ENCODE measurements at places on chromosomes 1 and 21. TPM values are rescaled to one million over a fixed set of nuclear protein-coding genes. Genes with fewer than 3 reads are reported as not detected.

DNA sequence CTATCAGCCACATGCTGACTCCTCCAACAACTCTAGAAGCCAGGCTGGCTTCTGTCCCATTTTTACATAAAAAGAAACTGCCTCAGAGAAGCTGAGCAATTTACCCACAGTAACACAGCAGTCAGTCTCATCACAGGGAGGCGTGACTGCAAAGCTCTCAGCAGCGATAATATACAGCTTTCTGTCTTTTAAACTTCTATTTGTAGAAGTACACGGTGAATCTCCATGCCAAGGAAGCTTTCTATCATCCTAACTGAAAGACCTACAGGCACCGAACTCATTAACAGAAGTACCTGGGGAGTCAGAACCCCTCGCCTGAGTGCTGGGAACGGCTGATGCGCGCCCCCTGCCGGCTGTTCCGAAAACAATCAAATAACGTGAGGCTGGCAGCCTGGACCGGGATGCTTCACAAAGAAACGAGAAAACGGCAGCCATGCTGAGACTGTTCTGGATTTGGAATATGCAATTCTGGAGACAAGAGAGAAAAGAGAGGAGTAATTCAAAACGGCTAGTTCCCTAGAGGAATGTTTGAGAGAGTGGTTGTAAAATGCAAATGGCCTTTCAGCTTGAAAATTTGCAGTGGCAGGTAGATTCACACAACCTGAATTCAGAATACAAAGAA lies 43.5 kb upstream of the RAB4A start:
- H3K4me1 ChIP-seq: peaks cover 2% of the 10 kb centered on the region
- no peak overlapping the region for H3K4me3 ChIP-seq
- H3K27me3 ChIP-seq: no peaks in the 10 kb centered on the region
- peak; percentile 85 for DNase-seq
- H3K36me3 ChIP-seq: no peaks in the 10 kb centered on the region

DNA sequence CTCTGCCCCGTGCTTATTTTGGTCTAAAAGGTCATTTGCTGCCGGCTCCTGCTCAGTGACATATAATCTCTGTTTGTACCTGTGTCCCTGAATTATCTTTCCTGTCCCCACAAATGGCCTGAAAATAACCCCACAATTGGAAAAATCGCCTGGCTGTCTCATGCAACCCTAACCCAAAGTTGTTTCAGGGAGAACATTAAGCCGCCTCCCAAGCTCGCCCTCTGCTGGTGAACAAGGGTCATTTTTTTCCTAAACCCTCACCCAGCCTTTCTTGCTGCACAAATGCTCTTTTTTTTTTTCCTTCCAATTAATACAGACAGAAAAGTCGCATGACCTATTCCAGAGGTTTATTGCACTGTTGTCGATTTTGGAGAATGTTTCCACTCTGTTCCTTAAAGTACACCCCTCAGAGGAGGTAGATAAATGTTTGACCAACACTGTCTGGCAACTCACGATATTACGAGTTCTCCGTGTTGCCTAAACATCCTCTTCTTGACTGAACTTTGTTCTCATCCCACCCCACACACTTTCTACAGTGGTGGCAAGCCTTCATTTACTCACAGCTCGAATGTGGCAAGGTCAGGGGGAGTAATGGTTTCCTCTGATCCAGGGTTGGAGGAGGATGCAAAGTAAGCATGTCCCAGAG lies 148.7 kb downstream of the ZZZ3 start:
- peak; percentile 72 for DNase-seq
- H3K27me3 ChIP-seq: no peaks in the 10 kb centered on the region
- H3K4me3 ChIP-seq: no peak overlapping the region
- H3K36me3 ChIP-seq: no peaks in the 10 kb centered on the region

- H3K27me3 ChIP-seq: no peaks in the 10 kb centered on the region
- peak; percentile 17 for DNase-seq
- H3K27ac ChIP-seq: no peak overlapping the region
- no peak overlapping the region for H3K4me3 ChIP-seq
- H3K36me3 ChIP-seq: no peaks in the 10 kb centered on the region
Observed at GRCh38 chr1:206048582-206048981, 4.4 kb upstream of the RHEX start.

- H3K4me3 ChIP-seq: no peak overlapping the region
- H3K27me3 ChIP-seq: peaks cover 2% of the 10 kb centered on the region
- no peak overlapping the region for H3K27ac ChIP-seq
Observed at GRCh38 chr21:36535618-36536241, 55.8 kb upstream of the CLDN14 start.

- peak; percentile 19 for DNase-seq
- no peaks in the 10 kb centered on the region for H3K27me3 ChIP-seq
- peaks cover 3% of the 10 kb centered on the region for H3K36me3 ChIP-seq
- peak overlapping the region; percentile 89 for H3K4me3 ChIP-seq
- H3K27ac ChIP-seq: peak overlapping the region; percentile 58
- H3K4me1 ChIP-seq: peaks cover 7% of the 10 kb centered on the region
Observed at GRCh38 chr1:38872401-38873026, 634 bp downstream of the MYCBP start.

- peaks cover 3% of the 10 kb centered on the region for H3K4me1 ChIP-seq
- no peak overlapping the region for H3K4me3 ChIP-seq
- no peak for DNase-seq
- no peak overlapping the region for H3K27ac ChIP-seq
- peaks cover 1% of the 10 kb centered on the region for H3K36me3 ChIP-seq
Observed at GRCh38 chr1:218341325-218341724, 3.8 kb upstream of the TGFB2 start.

DNA sequence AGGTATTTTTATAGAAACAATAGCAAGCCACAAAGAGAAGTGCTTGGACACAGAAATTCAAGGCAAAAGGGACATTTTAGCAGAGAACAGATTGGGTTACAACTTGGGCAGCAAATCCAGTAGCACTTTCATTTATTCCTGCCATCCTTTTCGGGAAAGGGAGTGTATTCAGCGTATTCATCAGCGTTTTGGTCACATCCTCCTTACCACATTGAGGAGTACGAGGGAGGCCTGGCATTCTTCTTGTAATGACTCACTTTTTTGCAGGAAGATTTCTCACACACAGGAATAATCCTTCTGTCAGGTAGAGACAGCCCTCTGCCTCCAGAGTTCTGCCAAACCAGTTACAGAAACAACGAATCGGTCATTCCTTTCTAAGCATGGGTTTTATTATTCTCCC lies 18.1 kb upstream of the FAM78B start:
- no peak for DNase-seq
- H3K36me3 ChIP-seq: no peaks in the 10 kb centered on the region
- no peak overlapping the region for H3K4me3 ChIP-seq
- no peaks in the 10 kb centered on the region for H3K27me3 ChIP-seq
- H3K27ac ChIP-seq: no peak overlapping the region
- H3K4me1 ChIP-seq: no peaks in the 10 kb centered on the region

DNA sequence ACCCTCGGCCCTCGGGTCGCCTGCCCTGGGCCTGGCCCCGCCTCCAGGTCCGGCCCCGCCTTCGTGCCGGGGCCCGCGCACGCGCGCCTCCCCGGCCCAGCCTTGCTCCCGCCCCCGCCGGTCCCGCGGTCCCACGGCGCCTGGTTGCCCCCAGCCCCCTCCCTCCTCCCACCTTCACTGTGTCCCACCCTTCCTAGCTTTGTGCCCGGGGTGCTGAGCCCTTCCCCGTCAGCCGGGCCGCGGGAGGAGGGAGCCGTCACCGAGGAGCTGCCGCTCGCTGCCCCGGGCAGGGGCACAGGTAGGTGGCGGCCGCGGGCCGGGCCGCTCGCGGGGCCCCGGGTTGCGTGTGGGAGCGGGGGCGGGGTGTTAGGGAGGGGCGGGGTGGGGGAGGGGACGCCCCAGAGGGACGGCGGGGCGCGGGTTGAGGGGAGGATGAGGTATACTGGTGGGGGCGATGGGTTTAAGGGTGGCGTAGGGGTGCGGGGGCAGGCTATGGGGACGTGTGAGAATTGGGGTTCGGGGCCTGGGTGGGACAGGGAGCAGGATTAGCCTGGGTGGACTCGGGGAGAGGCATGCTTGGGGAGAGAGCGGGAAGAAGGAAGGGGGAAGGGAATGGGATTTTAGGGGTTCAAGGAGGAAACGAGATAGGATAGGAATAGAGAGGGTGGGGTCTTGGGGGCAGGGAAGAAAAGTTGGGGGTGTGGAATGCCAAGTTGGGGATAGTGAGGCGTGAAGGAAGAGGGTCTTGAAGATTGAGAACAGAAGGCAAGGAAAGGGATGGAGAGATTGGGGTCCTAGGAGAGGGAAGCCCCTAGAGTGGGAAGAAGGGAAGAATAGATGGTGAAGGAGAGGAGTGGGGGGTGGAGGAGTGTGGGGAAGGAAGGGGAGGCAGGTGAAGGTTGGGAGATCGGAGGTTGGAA lies at the start of gene LRRC42:
Gene LRRC42 (plus strand): TSS at position 99 of the 920 bp plus-strand sequence. CDS start 5,650 bp downstream, outside the sequence.
- H3K27me3 ChIP-seq: no peaks in the 10 kb centered on the region
- H3K36me3 ChIP-seq: no peaks in the 10 kb centered on the region
- H3K4me3 ChIP-seq: peak within 1 kb of the TSS; percentile 86

GRCh38 chr21:42763581-42764442 lies 110.4 kb downstream of the PDE9A start:
- peaks cover 7% of the 10 kb centered on the region for H3K36me3 ChIP-seq
- no peaks in the 10 kb centered on the region for H3K4me1 ChIP-seq
- DNase-seq: no peak
- no peak overlapping the region for H3K27ac ChIP-seq

GRCh38 chr1:2848006-2848670 lies 46.6 kb upstream of the TTC34 start:
- H3K4me3 ChIP-seq: no peak overlapping the region
- H3K27me3 ChIP-seq: peaks cover 20% of the 10 kb centered on the region
- H3K27ac ChIP-seq: no peak overlapping the region
- no peak for DNase-seq
- H3K4me1 ChIP-seq: no peaks in the 10 kb centered on the region

DNA sequence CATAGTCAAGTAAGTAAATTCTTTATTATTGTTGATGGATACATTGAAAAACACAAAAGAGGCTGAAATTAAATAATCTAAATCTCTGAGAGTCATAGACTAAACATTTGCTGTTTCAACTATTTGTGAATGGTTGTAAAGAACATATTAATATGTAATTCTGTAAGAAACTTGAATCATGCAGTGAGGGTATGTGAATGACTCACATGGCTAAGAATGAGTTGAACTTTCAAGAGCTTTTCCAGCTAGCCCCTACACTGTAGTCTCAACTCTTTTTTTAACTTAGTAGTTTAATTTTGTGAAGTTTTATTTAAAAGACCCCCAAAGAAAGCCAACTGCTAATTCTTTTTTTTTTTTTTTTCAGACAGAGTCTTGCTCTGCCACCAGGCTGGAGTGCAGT lies 588.1 kb downstream of the DPYD start:
- no peaks in the 10 kb centered on the region for H3K36me3 ChIP-seq
- H3K27me3 ChIP-seq: no peaks in the 10 kb centered on the region
- no peak for DNase-seq
- H3K4me1 ChIP-seq: no peaks in the 10 kb centered on the region
- H3K4me3 ChIP-seq: no peak overlapping the region
- H3K27ac ChIP-seq: no peak overlapping the region

DNA sequence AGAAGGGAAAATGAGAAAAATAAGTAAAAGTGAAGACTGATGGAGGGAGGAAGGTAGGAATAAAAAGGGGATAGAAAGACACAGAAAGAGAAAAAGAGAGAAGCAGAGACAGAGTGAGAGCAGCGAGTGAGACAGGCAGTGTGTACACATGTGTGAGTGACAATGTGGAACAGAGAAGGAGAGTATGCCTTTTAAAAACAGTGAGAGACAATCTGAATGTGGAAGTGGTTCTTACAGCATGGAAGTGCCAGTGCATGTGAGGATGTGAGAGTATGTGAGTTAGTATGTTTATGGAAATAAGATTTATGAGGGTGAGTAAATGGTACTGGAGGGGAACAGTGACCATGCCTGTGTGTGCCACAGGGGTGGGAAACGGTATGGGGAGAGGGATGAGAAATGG lies 1.2 kb downstream of the NEGR1 start:
- H3K4me1 ChIP-seq: no peaks in the 10 kb centered on the region
- H3K27me3 ChIP-seq: peaks cover 33% of the 10 kb centered on the region
- H3K36me3 ChIP-seq: no peaks in the 10 kb centered on the region
- no peak overlapping the region for H3K27ac ChIP-seq
- H3K4me3 ChIP-seq: no peak overlapping the region
- no peak for DNase-seq

GRCh38 chr21:20459838-20460237 lies 538.4 kb upstream of the NCAM2 start:
- no peaks in the 10 kb centered on the region for H3K4me1 ChIP-seq
- H3K4me3 ChIP-seq: no peak overlapping the region
- H3K27ac ChIP-seq: no peak overlapping the region
- DNase-seq: no peak
- no peaks in the 10 kb centered on the region for H3K27me3 ChIP-seq
- H3K36me3 ChIP-seq: no peaks in the 10 kb centered on the region

- no peaks in the 10 kb centered on the region for H3K4me1 ChIP-seq
- no peak overlapping the region for H3K4me3 ChIP-seq
- H3K27ac ChIP-seq: no peak overlapping the region
- H3K27me3 ChIP-seq: no peaks in the 10 kb centered on the region
Observed at GRCh38 chr1:38834221-38834782, 25.3 kb downstream of the RRAGC start.

DNA sequence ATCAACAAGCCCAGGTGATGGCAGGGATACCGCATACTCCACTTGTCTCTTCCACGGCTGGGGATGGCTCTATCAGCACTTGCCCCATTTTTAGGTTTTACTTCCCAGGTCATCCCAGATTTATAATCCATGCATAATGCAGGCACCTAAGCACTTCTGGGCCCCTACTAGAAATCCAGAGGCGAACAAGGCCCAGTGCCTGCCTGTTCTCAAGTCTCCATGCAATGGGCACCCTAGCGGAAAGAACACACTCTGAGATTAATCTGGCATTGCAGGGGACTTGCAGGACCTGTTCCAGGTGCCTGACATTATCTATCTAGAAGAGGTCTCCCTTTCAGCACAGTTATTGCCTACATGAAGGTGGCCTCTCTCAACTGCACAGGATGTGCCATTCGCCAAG lies 39.8 kb downstream of the HIVEP3 start:
- no peak overlapping the region for H3K4me3 ChIP-seq
- no peak for DNase-seq
- H3K27ac ChIP-seq: no peak overlapping the region
- no peaks in the 10 kb centered on the region for H3K27me3 ChIP-seq
- peaks cover 29% of the 10 kb centered on the region for H3K4me1 ChIP-seq

Gene SLC45A1
- total RNA-seq: 1.6 TPM

Gene TMEM69
- total RNA-seq: 17.4 TPM

Gene LRRC71
- 4.9 TPM for total RNA-seq

Gene TM2D1
- 32.6 TPM for total RNA-seq

Gene C2CD2
- total RNA-seq: 17.4 TPM

Gene PADI2
- 2.1 TPM for total RNA-seq

Gene IRF2BP2
- total RNA-seq: 113 TPM

Gene FCRL5
- 5.9 TPM for total RNA-seq

Measured in lung (tissue), 17 donors.